ENCODE measurements at places on chromosomes 1 and 21. TPM values are rescaled to one million over a fixed set of nuclear protein-coding genes. Genes with fewer than 3 reads are reported as not detected.

The PRELP gene
- not detected for total RNA-seq

The ELF3 gene
- total RNA-seq, result not detected

The SEMA4A gene
- 0.20 TPM for total RNA-seq

The RNF186 gene
- total RNA-seq, result not detected

The GBP1 gene
- total RNA-seq, result 7.4 TPM

Measured in lung microvascular endothelial cell (primary cell).